ENCODE measurements at places on chromosomes 3 and 15. TPM values are rescaled to one million over a fixed set of nuclear protein-coding genes. Genes with fewer than 3 reads are reported as not detected.

FANCD2OS gene
- total RNA-seq = not detected

DNAH1 gene
- total RNA-seq = 6.5 TPM

TBC1D21 gene
- not detected for total RNA-seq

C3orf62 gene
- total RNA-seq = 9.8 TPM

CFAP44 gene
- 6.1 TPM for total RNA-seq

EPB42 gene
- total RNA-seq = not detected

GOLGA8T gene
- total RNA-seq = not detected

ISG20 gene
- total RNA-seq = 15.8 TPM

KIF15 gene
- 1.8 TPM for total RNA-seq

CELSR3 gene
- total RNA-seq = 1.2 TPM

CERS3 gene
- not detected for total RNA-seq

CILP gene
- 1.4 TPM for total RNA-seq

FAM131A gene
- 19.2 TPM for total RNA-seq

ANKUB1 gene
- 2.2 TPM for total RNA-seq

CEMIP gene
- total RNA-seq = 31.8 TPM

IL17RE gene
- 22.5 TPM for total RNA-seq

P2RY1 gene
- total RNA-seq = 7.6 TPM

RAP2B gene
- 31.8 TPM for total RNA-seq

USP13 gene
- total RNA-seq = 23.8 TPM

DNAJB11 gene
- 46.8 TPM for total RNA-seq

CCR5 gene
- 2.9 TPM for total RNA-seq

EXOG gene
- total RNA-seq = 14.4 TPM

GPR87 gene
- total RNA-seq = 0.85 TPM

SLC15A2 gene
- total RNA-seq = 61.7 TPM

C3orf49 gene
- total RNA-seq = not detected

AMT gene
- total RNA-seq = 8.8 TPM

CHRFAM7A gene
- total RNA-seq = 2.8 TPM

CFAP20DC gene
- total RNA-seq = 1.2 TPM

KCNAB1 gene
- 0.58 TPM for total RNA-seq

AQP9 gene
- 137 TPM for total RNA-seq

ADPRH gene
- total RNA-seq = 18.7 TPM

PSTPIP1 gene
- 52.9 TPM for total RNA-seq

SI gene
- not detected for total RNA-seq

LMAN1L gene
- total RNA-seq = not detected

PLSCR5 gene
- total RNA-seq = not detected

TBCCD1 gene
- 12.1 TPM for total RNA-seq

RNF13 gene
- total RNA-seq = 89.2 TPM

SAMD7 gene
- not detected for total RNA-seq

GOLGA6L7 gene
- total RNA-seq = not detected

DISP2 gene
- 2.5 TPM for total RNA-seq

EPHB3 gene
- 8.1 TPM for total RNA-seq

ANKRD63 gene
- not detected for total RNA-seq

AAGAB gene
- total RNA-seq = 42.4 TPM

C3orf33 gene
- total RNA-seq = 2.6 TPM

TMCO5A gene
- not detected for total RNA-seq

GOLGA8Q gene
- 0.52 TPM for total RNA-seq

NANOGP8 gene
- total RNA-seq = not detected

ZNF80 gene
- total RNA-seq = not detected

C3orf85 gene
- not detected for total RNA-seq

C2CD4B gene
- 2.4 TPM for total RNA-seq

ROBO2 gene
- 22.2 TPM for total RNA-seq

GOLGA6A gene
- not detected for total RNA-seq

KLHL18 gene
- 25.9 TPM for total RNA-seq
